ENCODE measurements at places on chromosomes 5 and 9.

DNA sequence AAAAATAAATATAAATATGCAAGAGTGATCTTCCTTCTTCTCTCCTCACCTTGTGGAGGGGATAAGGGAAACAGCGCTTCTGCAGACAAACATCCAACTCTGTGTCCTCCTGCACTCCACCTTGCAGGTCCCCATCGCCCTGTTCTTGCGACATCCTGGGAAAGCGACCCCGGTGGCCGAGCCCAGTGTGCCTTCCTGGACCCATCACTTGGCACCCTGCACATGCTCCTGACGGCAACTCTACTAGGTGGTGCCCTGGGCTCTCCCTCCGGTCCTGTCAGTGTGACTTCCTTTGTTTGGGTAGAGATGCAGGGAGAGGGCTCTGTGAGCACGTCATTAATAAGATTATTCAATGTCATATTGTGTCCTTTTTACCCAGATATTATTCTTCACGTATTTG, 266.0 kb upstream of the ADAMTS16 start:
- DNase-seq, result no peak

DNA sequence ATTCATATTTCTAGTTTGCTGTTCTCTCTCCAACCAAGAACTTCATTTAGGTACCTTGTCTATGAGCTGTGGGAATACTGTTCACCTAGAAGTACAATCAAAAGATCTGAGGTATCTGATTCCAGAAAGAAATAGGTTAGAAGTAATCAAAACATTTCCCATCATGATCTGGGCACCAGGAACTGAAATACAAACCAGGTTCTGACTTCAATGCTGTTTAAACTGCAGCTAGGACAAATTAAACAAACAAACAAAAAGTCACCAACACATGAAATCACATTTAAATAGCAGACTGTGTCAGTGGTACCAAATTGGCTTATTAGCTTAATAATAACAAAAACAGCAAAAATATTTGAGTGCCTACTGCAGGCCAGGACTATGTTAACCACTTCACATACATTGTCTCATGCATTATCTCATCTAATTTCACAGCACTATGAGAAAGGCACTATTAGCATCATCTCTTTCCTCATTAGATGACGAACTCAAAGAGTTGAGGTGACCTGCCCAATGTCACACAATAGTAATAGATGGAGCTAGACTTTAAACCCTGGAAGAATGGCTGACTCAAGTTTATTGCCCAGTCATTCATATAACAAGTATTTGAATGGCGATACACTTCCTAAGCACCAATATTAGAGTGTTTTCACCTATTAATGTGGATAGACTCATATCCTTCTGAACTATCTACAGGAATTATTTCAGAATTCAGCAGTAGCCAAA, 14.5 kb downstream of the PLPP1 start:
- DNase-seq, result no peak

- no peak for DNase-seq
These were observed 65.4 kb downstream of the EGFLAM start for GRCh38 chr5:38323645-38324295.

- no peak for DNase-seq
These were observed 340.7 kb downstream of the ARRDC3 start for GRCh38 chr5:91042247-91042935.

DNA sequence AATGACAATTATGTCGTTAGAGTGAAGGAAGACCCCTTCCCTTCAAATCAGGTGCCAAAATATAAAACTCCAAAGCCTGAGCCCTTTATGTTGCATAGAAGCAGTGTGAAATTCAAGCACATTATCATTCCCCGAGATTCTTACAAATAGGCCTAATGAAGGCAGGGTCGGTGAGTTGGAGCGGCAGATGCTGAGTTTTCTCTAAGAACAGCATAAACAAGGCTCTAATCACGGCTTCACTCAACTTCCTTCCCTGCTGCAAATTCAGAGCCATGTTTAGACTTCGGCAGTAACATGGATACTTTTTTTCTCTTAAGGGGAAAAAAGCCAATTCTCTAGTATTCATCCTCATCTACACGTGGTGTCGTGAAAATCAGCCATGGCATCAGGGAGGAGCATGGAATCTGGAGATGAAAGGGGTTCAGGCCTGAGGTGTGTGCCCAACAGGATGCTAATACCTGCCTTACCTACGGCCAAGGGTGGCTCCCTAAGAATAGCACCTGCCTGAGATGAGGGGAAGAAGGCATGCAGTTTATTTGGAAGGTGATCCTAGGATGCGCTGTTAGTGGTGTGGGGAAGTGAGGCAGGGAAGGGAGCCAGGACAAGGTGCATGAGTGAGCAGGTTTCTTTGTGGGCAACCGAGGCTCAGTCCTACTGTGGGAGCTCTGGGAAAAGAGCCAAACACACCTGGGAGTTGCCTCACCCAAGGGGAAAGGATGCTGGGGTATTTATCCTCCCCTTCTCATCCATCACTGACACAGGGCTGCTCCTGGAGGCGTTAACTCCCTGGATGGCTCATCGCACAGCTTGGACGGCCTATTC, 146.8 kb upstream of the TBC1D2 start:
- no peak for DNase-seq

DNA sequence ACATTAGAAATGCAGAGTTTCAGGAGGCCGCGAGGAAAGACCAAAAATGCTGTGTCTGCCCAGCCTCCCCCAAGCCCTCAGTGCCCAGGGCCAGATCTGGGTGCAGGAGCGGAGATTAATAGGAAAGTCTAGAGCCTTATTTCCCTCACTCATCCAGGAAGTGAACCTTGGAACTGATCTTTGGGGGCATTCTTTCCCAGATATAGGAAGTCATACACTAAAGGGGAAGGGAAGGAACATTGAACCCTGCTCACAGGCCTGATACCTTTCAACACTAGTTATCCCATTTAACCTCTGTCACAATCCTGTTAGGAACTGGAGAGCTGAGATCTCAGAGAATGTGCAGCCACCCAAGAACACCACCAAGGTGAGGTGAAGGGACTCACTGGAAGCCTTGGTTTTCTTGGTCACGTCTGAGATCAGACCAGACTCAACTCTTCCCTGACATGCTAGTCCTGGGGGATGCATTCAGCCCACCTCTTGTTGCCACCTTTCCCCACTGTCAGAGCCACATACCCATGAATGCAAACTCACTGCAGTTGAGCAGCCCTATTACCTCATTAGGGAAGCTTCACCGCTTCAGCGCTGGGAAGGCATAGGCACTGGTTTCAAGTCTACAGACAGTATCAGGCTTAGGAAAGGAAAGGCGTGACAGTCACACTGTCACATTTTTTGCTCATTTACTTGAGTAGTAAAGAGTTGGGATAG, 95.0 kb downstream of the KIAA1958 start:
- no peak for DNase-seq

DNA sequence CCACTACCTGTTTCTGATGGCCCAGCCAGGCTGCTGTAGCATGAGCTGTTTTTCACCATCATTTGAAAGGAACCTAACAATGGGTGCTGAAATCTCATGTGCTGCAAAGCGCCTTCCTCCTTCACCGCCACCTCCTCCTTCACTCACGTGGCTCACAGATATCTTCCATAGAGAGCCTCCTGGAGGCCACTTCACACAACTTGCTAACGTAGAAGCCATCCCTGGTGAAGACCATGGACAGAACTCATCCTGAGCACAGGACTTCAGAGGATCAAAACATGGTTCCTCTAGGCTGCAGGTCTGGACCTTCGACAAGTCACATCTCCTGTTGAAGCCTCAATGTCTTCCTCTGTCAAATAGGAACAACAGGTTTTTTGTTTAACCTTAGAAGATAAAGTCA, 155.5 kb upstream of the RAD23B start:
- no peak for DNase-seq

- no peak for DNase-seq
These were observed 55.4 kb downstream of the COL15A1 start for GRCh38 chr9:98999152-98999525.

DNA sequence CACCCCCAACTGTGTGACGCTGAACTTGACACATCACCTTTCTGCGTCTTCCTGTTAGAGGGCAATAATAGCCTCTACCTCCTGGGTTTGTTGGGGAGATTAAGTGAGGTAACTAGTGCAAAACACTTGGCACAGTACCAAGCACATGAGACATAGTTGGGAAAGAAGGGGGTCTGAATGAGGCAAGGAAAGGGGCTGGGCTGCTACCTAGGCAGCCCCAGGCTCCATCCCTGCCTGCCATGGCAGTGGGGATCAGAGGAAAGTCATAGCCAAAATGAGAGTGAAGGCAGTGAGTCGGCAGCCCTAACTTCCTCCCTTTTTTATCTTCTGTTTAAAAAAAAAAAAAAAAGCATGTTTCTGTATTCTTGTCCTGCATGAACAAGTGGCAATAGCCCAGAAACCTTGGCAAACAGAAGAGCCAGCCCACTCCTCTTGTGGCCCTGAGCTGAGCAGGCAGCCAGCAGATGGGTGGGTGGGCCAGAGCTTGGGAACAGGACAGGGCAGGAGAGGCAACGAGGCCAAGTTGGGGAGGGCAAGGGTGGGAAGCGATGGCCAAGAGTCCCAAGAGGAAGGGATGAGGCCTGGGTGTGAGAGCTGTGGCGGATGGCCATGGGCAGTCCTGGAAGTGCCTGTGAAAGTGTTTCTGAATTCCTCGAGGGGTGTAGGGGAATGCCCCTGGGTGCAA, 11.4 kb downstream of the CAMK2A start:
- no peak for DNase-seq

- DNase-seq, result no peak
These were observed 40.7 kb upstream of the PPP2R2B start for GRCh38 chr5:146919304-146919703.

- no peak for DNase-seq
These were observed 1029.1 kb upstream of the ACO1 start for GRCh38 chr9:31355159-31355882.

GRCh38 chr9:91740701-91741100, 209.3 kb downstream of the ROR2 start:
- no peak for DNase-seq

GRCh38 chr5:36079200-36079781, 12.6 kb upstream of the UGT3A2 start:
- DNase-seq, result no peak

GRCh38 chr9:32403567-32404260, 19.3 kb downstream of the ACO1 start:
- no peak for DNase-seq

DNA sequence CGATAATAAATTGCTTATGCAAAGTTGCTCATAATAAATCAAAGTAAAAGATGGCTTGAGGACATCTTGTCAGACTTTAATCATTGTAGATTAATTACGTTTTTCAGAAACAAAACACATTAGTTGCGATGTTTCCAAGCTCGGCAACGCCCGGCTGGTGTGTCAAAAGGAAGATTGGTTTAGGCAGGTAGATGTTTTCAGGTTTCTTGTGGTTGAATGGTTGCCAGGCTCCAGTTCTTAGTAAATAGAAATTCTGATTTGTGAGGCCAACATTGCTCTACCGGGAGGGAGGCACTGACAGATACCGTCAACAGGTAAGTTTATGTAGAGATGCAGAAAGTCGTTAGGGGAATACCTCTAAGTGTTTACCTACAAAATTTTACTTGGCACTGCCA, 280.3 kb downstream of the NPR3 start:
- DNase-seq, result no peak
